ENCODE measurements at places on chromosomes 11 and 22. TPM values are rescaled to one million over a fixed set of nuclear protein-coding genes. Genes with fewer than 3 reads are reported as not detected.

DNA sequence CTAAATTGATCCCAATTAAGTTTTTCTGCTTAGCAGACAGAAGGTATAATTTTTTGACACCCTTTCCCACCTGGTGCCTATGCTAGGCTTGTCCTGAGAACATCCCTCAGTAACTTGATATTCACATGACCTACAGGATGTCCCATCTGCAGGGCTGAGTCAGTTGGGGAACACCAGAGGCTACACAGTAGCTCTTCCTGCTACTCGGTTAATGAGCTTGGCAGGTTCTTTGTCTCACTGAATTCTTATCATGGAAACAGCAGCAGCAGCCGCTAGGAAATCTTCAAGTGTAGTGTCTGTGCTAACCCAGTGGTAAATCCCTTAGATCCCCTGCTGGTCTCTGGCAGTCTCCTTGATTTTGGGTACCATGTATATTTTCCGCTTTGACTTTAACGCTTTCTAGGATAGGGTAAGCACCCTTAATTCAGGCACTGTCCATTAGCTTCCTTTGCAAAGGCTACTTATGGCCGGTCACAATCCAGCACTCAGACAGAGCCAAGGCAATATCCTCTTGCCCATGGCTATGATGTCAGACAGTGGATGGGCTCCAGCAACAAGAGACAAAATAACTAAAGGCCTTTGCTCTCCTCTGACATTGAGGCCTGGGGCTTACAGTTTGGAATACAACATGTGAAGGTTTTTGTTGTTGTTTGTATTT lies 8.5 kb downstream of the MRPL16 start:
- peak; percentile 44 for DNase-seq

GRCh38 chr11:10305964-10306918 lies 1.4 kb downstream of the ADM start:
- no peak for DNase-seq

DNA sequence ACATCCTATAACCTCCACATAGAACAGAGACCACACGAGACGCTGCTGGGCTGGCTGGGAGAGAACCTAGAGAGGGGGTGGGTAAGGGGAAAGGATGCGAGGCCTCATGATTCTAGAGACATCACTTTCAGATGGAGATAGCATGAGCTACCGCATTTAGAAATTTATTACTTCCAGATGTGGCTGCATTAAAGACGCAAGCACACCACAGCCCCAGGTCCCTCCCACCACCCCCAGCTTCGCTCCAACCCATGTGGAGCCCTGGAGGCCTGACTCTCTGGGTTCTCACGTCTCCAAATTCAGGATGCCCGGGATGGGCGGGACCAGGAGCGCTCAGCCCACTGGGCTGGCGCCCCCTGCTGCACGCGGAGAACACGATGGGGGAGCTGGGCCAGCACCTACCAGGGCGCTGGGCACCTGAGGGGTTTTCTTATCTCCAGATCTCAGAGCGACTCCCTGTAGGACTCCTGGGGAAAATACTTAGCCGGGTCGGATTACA lies 13.6 kb downstream of the MRPL21 start:
- DNase-seq = no peak

GRCh38 chr11:28922386-28922981 lies 814.3 kb downstream of the METTL15 start:
- no peak for DNase-seq

GRCh38 chr11:126357055-126357962 lies 1.8 kb downstream of the ST3GAL4 start:
- no peak for DNase-seq

DNA sequence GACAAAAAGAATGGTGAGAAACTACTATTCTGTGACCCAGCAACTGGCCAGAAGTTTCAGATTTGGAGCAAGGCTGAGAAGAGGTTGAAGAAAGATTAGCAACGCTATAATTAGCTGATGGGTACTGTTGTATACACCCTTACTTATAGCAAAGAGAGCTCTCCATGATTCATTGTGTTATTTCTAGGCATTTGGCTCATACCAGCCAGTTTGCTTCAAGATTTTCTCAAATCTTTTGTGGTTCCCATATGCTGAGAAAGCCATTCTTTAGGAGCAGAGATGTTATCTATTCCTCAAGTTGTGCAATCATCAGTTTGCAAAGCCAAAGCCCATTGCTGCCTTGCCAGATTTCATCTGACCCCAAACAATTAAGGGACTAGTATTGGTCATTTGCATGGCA lies 179.4 kb downstream of the ETS1 start:
- no peak for DNase-seq

DNA sequence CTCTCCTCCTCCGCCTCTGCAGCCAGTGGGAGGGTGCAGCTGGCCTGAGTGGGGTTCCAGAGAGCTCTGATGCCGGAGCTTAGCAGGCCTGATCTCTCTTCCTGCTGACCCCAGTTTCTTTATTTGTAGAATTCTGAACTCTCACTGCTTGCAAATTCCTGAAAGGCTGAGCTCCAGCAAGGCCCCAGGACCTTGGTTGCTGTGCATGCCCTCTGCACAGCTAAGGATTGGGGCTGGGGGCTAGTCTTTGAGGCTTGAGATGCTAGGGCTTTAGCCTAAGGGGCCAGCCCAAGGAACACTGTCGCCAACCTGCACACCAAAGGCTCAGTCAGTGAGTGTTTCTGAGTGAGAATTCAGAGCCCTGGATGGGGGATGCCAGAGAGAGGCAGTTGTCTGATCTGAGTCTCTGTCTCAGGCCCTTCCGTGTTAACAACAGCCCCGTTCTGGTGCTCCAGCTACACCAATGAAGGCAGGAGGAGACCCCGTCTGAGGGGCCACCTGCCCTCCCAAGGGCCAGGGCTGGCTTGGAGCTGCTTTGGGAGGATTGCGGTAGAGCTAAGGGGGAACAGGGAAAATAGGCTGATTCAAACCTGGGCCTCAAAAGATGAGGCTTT lies 106.0 kb upstream of the LMO1 start:
- no peak for DNase-seq

GRCh38 chr11:96062134-96062533 lies 138.2 kb upstream of the MTMR2 start:
- DNase-seq = peak; percentile 65

DNA sequence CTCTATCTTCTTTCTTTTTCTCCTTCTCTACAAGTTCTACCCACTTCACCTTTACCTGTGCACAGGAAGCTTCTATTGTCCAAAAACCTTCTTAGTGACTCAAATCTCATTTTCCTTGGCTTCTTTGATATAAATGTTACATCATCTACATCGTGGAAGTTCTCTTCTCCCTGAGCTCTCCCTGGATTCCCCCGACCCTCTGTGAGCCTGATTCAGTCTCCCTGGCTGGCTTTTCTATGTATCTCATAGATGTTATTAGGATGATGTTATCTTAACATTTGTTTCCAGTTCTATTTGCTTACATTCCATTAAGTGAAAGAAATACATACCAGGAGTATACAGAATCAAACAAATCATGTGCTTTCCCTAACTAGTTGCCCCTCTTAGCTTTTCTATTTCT lies 235.8 kb upstream of the PITPNB start:
- DNase-seq = no peak

- no peak for DNase-seq
Measured at GRCh38 chr11:67277231-67277961, 11.1 kb downstream of the GRK2 start.

DNA sequence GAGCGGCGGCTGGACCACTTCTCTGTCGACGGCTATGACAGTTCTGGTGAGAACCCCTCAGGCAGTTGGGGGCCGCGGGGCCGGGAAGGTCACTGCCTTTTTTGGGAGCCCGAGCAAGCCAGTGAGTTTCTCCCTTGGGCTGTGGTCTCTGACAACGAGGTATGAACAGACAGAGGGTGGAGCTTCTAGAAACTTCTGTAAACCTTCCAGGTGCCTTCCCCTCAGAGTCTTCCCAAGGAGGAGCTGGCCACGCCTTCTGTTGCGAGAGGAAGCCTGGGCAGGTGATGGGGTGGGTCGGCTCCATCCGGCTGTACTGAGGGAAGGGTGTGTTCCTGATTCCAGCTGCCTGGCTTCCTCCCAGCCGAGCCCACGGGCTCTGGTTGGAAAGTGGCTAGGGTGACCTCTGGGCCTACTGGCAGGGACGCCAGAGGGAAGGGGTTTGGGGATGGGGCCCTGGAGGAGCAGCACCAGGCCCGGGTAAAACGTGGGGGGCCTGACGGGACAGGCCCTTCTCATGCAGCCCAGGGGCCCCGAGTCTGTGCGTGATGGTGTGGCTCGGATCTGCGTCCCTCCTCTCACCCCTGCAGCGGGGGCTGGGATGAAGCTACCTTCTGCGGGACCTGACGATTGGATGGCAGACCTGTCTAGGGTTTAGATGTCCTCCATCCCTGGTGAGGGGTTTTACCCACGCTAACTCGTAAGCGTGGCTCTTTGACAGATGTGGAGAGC lies 110.8 kb downstream of the KCNQ1OT1 start:
- no peak for DNase-seq

DNA sequence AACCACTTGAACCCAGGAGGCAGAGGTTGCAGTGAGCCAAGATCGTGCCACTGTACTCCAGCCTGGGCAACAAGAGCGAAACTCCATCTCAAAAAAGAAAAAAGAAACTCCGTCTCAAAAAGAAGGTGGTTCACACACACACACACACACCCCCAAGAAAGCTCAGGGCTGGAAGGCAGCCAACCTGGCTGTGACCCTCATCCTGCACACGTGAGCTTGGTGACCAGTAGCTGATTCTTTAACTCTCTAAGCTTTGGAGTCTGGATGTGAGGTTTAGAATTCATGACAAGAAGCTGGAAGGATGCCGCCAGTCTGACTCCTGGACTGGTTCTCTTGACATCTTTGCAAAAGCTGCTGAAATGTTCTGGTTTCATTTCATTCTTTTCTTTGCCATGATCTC lies 1.9 kb upstream of the RNH1 start:
- DNase-seq = no peak

GRCh38 chr22:32354360-32355351 lies 3.0 kb upstream of the RFPL3 start:
- peak; percentile 54 for DNase-seq

- no peak for DNase-seq
Measured at GRCh38 chr22:19517171-19517500, 7.1 kb downstream of the CLDN5 start.

DNA sequence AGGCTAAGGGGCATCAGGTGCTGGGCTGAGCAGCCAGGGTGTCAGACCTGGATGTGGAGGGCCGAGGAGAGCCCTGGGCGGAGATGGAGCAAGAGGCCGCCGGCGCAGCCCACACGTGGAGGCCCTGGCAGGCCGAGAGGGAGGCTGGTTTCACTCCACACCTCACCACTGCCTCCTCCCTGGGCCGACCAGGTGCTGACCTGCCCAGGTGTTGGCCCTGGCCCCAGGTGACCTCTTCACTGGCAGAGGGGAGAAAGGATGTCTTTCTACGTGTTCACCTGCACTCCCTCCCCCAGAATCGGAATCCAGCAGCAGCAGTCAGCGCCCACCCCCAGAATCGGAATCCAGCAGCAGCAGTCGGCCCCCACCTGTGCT lies 781 bp downstream of the ANO9 start:
- DNase-seq = no peak

DNA sequence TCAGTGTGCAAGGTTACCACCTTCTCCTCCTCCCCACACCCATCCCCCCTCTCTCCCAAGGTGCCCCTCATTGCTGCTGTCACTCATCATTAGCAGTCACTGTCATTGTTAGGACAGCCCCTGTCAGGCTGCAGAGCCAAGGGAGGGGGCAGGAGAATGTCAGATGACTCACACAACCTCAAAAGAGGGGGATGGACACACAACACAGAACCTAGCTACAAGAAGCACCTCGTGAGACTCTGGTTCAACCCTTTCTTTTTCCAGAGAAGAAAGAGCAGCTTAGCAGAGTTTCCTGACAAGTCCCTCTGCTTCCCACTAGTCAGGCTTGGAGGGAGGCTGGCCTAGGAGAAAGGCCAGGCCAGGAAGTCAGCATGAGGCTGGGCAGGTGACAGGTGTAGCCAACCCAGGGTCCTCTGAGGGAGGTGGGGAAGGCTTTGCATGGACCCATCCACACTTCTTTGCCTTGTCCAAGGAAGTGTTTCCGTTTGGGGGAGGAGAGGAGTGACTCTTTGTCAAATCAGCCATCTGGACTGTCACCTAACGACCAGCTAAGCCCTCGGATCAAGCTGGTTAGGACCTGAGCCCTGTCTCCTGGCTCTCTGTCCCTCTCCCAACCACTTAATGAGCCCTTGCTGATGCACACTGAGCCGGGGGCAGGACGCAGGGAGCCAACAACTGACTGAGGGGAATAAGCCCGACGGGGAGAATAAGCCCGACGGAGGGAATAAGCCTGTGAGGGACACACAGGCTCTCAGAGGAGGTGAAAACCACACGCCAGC lies 18.3 kb downstream of the ADORA2A start:
- peak; percentile 19 for DNase-seq

- DNase-seq = no peak
Measured at GRCh38 chr11:73465871-73466270, 89.7 kb downstream of the RELT start.

GRCh38 chr11:64450168-64450560 lies 91.2 kb downstream of the RPS6KA4 start:
- DNase-seq = no peak

- no peak for DNase-seq
Measured at GRCh38 chr22:49738006-49738405, 89.7 kb downstream of the BRD1 start.

- DNase-seq = no peak
Measured at GRCh38 chr11:134509381-134510232, 97.6 kb upstream of the B3GAT1 start.

GRCh38 chr11:79762279-79762921 lies 321.6 kb upstream of the TENM4 start:
- peak; percentile 51 for DNase-seq

GRCh38 chr11:38384568-38384967 lies 1786.5 kb upstream of the RAG2 start:
- DNase-seq = no peak

DNA sequence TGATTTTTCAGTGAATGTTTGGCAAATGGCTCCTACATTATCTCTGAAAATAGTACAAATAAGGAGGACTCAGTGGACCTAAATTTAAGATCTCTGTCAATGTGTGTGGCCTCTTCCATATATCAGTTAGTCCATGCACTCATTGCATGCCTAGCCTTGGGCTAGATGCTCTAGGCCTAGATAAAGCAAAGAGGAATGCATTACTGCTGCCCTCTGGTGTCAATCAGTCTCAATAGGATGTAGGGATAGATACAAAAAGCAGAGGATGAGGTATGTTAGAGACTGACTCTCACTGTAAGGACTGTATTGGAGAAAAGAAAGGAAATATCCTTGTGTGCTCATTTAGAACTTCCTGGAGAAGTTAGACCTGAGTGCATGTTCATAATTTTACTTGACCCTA lies 42.0 kb downstream of the MS4A2 start:
- peak; percentile 71 for DNase-seq

GRCh38 chr11:83088965-83089364 lies 17.3 kb upstream of the RAB30 start:
- no peak for DNase-seq

GRCh38 chr11:120335908-120336640 lies at the start of gene ARHGEF12:
ARHGEF12 (plus strand) TSS chr11:120336413; CDS start chr11:120337244, 831 bp downstream.
- DNase-seq = peak; percentile 76

C22orf23 gene
- 0.05 TPM for total RNA-seq

SYT13 gene
- total RNA-seq = 12.1 TPM

DDI1 gene
- total RNA-seq = not detected

ZNF280B gene
- 1.9 TPM for total RNA-seq

SLC6A5 gene
- total RNA-seq = not detected

IRAG1 gene
- 0.15 TPM for total RNA-seq

RIMBP3C gene
- total RNA-seq = 0.17 TPM

SAA4 gene
- 7.5 TPM for total RNA-seq

EMID1 gene
- 0.35 TPM for total RNA-seq

TSSK2 gene
- total RNA-seq = not detected

YPEL1 gene
- 1.0 TPM for total RNA-seq

PIH1D2 gene
- 3.0 TPM for total RNA-seq

DCHS1 gene
- under 0.01 TPM for total RNA-seq

SLC22A8 gene
- not detected for total RNA-seq

MPZL3 gene
- 15.8 TPM for total RNA-seq

MRGPRF gene
- total RNA-seq = not detected

SYT12 gene
- 10.6 TPM for total RNA-seq
